ENCODE measurements at places on chromosomes 2 and 18.
A peak's percentile ranks its signal among the peaks of the same experiment; 100 is the strongest.

GRCh38 chr2:201467666-201468065, 16.1 kb downstream of the STRADB start:
- H3K36me3 ChIP-seq, result no peaks in the 10 kb centered on the region
- no peaks in the 10 kb centered on the region for H3K27me3 ChIP-seq
- H3K4me3 ChIP-seq, result no peak overlapping the region
- peaks cover 40% of the 10 kb centered on the region for H3K4me1 ChIP-seq
- H3K27ac ChIP-seq, result no peak overlapping the region

DNA sequence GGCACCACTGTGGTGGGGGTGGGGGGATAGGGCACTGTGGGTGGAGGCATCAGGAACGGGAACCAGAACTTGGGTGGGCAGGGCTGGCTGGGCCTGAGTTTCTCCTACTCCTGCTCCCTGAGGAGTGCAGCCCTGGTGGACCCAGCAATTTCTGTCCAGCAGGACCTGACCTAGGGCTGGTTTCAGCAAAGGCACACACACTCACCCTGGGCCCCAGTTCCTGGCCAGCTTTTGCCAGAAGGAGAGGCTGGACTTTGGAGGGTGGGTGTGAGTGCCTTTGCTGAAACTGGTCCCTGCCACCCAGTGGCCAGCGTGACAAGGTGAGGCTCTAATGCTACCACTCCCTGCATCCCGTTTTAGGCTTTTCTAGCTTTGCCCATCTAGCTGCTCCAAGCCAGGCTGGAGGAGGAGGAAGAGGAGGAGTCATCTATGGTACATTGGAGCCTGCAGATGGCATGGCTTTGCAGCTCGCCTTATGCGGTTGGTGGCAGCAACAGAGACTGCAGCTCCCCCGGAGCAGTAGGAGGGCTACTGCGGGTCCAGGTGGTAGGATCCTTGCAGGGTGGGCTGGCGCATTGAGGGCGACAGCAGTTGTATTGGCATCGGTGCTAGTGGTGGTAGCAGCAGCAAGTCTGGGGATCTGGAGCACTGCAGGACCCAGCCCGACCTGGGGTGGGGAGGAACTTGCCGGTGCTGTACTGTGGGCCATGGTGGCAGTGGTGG, 40.4 kb upstream of the IMP4 start:
- DNase-seq, result no peak
- H3K27ac ChIP-seq, result no peak overlapping the region
- no peak overlapping the region for H3K4me3 ChIP-seq
- no peaks in the 10 kb centered on the region for H3K36me3 ChIP-seq

DNA sequence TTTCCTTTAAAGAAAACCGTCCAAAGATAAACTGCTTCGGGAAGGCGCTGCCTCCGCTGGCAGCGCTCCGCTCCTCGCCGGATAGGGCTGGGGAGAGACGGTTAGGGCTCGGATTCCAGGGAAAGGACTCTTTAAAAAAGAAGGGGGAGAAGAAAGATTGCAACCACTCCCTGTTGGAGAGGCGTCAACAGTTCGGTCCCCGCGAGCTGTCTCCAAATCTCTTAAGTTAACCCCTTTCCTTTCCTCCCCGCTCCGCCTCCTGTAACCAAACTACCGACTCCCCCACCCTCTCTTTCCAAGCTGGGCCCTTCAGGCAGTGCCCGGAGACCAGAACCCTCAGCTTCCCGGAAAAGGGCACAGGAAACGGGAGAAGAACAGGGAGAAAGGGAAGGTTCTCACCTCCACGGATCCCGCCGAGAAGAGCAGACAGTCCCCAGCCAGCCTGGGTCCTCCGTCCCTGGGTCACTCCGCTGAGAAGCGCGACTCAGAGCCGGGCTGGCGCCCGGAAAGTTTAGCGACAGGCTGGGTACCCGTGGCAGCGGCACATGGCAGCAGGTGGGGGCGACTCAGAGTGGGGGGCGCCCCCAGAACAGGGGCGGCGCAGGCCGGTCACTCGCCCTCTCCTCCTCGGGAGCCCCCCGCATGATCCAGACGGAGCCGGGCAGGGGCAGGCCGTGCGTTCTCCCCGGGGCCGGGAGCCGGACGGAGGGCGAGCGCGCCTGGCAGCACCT, 675 bp downstream of the FZD5 start:
- H3K27me3 ChIP-seq, result no peaks in the 10 kb centered on the region
- H3K4me1 ChIP-seq, result peaks cover 22% of the 10 kb centered on the region

GRCh38 chr2:61287254-61287653, 125.3 kb downstream of the C2orf74 start:
- no peak for DNase-seq
- peaks cover 20% of the 10 kb centered on the region for H3K36me3 ChIP-seq
- H3K27ac ChIP-seq, result no peak overlapping the region

GRCh38 chr2:60098996-60099395, 454.5 kb downstream of the BCL11A start:
- no peak for DNase-seq
- H3K36me3 ChIP-seq, result no peaks in the 10 kb centered on the region
- H3K27me3 ChIP-seq, result no peaks in the 10 kb centered on the region
- H3K4me3 ChIP-seq, result no peak overlapping the region
- no peaks in the 10 kb centered on the region for H3K4me1 ChIP-seq

DNA sequence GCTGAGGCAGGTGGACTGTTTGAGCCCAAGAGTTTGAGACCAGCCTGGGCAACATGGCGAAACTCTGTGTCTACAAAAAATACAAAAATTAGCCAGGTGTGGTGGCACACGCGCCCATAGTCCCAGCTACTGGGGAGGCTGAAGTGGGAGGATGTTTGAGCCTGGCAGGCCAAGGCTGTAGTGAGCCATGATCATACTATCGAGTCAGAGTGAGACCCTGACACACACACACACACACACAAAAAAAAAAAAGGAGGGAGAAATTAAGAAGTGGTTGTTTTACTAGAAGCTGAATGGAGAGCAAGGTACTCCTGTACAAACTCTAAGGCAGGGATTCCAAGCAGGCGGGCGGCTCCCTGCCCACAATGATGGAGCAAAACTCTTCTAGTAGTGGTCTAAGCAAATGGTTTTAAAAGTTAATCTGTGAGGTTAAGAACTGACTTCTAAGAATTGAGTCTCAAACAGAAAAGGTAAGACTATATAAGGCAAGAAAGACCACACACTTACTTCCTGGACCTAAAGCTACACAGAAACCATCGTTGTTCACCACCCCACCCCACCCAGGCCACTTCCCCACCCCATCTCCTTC, 2.6 kb downstream of the ANKRD44 start:
- no peak overlapping the region for H3K4me3 ChIP-seq
- no peaks in the 10 kb centered on the region for H3K27me3 ChIP-seq
- DNase-seq, result no peak
- peak overlapping the region; percentile 64 for H3K27ac ChIP-seq
- no peaks in the 10 kb centered on the region for H3K36me3 ChIP-seq

Data from adrenal gland (tissue), 19 donors.